Activated CD8-positive, alpha-beta memory T cell treated with anti-CD3 and anti-CD28 coated beads for 1 hour (primary cell): ENCODE measurements at places on chromosomes 1 and 21.

DNA sequence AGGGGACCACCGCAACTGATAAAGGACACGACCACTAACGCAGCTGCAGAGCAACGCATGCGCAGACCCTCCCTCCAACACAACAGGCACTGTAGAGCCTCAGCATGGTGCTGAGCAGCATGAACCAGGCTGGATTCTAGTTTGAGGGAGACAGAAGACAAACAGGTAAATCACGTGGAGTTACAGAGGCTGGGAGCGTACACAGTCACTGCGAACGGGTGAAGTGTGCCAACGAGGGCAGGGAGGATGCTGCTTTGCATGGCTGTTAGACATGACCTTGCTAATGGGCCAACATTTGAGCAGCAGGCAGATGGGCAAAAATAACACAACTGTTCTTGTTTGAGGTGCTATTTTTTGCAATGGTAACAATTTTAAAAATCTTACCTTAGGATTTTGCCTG is 55.2 kb upstream of the NADK start:
- DNase-seq = no peak

DNA sequence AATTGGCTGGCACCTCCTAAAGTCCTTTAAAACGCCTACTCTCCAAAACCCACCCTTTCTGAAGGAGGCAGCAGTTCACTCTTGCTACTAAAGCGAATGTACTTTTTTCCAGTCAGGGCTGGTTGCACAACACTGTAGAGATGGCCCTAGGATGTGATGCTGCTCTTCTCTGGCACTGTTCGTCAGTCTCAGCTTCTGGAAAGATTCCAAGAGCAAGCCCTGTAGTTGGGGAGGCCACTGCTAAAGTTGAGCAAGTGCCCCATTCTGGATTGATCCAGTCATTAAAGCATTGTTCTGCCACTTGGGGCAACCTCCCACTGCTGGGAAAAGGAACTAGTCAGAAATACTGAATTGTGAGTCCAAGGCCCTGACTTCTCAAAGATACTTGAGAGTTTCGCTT is 28.5 kb upstream of the KCNQ4 start:
- DNase-seq = no peak

DNA sequence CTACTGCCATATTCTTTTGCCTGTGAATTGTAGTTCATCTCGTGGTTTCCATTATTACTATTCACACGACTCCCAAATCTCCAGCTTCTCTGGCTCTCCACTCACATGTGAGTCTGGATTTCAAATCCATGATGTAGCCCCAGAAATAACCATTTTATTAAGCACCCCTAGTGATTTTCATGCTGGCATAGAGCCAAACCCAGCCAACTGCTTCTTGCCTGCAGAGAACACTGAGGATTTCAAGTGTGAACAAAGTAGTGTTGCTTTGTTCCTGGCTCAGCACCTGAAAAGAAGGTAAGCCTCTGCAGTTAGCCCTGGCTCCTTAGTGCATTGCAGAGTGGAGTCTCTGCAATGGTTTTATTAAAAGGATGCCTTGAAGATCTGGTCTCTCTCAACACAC is 25.9 kb downstream of the UTP25 start:
- no peak for DNase-seq

DNA sequence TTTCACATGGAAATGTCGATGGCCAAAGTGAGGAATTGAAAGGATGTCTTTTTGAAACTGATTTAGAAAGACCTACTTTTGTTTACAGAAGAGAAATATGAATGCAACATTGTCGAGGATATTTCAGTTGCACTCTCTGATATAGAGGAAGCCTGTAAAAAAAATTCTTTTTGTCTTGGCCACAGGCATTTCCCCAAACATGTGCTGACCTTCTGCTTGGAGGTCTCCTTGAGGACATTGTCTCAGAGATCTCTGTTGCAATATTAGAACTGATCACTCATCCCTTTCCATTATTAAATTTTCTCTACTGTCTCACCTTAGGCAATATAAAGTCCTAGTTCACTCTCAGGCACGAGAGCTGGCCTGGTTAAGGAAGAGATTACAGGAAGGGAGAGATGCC is 16.0 kb downstream of the S100A11 start:
- no peak for DNase-seq

DNA sequence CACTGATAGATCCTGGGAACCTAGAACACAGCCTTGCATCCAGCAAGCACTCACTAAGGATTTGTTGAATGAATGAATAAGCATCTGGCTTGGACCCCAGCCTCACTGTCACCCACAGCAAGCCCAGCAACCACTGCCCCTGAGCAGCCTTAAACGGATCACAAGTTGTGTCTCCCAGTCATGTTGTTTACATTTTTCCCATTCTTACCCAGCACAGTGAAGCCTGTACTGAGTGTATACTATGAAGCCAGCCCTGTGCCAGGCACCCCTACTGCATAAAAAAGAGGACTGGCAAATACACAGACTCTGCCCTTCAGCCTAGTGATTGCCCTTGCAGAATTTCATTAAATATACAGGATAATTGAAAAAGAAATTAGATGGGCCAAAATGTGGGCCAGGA is 30.2 kb downstream of the RRAGC start:
- no peak for DNase-seq

DNA sequence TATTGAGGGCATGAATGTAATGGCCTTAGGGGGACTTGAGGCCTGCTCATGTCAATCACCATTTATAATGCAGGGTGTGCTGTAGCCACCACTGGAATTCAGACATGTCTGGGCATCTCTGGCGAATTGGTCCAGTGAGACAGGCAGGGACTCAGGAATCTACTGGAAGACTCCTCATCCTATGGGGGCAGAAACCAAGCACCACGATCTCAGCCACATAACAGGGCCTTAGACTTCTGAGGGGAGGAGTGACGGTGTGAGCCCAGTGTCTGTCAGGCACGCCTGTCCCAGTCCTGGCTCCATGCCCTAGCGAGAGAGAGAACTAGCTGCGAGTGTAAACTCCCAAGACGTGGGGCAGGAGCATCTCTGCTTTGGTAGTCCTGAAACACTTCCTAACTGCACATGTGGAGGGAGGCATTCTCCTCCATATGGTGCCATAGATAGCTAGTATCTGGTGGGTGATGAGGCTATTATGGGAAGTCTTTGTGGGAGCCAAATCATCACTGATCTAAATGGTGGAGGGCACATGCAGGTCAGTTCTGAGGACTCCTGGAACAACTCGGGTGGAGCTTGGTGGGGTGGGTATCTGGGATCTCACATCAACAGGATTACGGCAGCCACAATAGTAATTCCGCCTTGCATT is 29.8 kb upstream of the KIAA0040 start:
- no peak for DNase-seq

GRCh38 chr1:233520261-233521191 is 93.4 kb upstream of the KCNK1 start:
- DNase-seq = no peak

DNA sequence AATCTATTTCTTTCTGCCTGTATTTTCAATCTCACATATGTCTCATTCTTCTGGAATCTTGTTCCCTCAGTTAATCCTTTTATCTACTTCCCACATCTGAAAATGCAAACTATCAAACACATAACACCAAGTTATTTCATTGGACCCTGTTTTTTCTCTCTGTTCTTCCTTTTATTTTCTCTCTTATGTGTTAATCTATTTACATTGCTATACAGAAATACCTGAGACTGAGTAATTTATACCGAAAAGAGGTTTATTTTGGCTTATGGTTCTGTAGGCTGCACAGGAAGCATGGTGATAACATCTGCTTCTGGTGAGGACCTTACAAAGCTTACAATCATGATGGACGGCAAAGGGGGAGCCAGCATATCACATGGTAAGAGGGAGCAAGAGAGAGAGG is 247.6 kb downstream of the TGFB2 start:
- DNase-seq = no peak

GRCh38 chr1:83086346-83086745 is 912.6 kb downstream of the TTLL7 start:
- DNase-seq = no peak

DNA sequence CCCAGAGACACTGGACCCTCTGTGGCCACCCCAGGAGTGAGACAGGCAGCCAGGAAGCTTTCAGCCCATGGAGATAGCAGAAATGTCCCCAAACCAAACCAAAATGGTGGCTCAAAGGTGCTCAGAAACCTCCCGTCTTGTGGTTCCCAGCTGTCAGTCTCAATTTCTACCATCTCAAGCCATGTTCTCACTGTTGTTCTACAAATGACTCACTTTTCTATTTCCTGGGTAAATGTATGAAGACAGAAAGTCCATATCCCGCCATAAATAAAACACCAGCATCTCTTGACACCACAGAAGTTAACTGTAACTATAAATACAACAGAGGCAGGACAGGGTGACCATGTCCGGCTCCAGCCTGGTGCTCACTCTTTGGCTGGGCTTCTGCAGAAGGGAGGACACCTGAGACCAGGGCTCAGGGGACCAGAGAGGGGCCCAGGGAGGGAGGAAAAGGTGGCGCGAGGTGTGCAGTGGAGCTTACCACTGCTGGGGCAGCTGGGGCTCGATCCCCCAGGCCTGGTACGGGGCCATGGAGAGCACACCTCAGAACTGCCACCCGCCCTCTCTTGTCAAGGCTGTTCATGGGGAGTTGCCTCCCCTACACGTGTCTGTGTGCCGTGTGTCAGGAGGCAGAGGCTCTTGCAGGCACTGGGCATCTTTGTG is 43.6 kb downstream of the EPHB2 start:
- DNase-seq = no peak

GRCh38 chr1:204735042-204735441 is 49.5 kb upstream of the LRRN2 start:
- no peak for DNase-seq

- no peak for DNase-seq
Observed at GRCh38 chr1:14298806-14299205, 299.7 kb upstream of the KAZN start.

DNA sequence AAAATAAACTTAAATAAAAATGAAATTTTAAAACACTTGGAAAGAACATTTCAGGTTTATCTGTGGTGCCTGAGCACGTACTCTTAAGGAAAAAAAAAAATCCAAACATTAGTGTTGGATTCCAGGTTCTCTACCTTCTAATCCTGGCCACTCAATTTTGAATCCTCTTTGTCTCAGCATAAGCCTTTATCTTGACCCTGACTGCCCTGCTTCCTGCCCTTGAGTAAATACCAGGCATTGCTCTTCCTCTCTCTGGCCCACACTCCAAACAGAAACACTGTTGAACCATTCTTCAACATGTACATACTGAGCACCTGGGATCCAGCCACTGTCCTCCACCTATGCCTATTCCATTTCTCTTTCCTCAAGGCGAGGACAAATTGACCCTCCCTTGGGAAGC is 11.4 kb upstream of the VANGL1 start:
- no peak for DNase-seq

GRCh38 chr1:184075055-184076029 is 23.8 kb downstream of the TSEN15 start:
- no peak for DNase-seq

DNA sequence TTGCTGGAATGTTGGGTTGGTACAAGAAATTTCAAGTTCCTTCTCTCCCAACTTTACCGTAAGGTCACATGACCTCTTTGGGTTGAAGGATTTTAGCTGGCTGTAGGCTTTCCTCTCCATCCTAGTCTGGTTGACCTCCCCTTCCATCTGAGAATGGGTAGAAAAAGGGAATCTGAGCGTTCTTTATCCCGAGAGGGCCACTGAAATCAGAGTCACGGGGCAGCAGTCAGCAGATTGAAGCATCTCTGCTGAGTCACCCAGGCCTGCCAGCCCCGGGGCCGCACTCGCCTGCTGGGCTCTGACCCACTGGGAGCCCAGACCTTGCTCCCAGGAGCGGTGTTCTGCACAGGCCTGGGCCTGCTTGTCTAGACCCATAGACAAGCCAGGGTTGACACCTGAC is 31.0 kb downstream of the TMCC2 start:
- DNase-seq = no peak

GRCh38 chr21:17854745-17855144 is 35.6 kb upstream of the C21orf91 start:
- DNase-seq = no peak

DNA sequence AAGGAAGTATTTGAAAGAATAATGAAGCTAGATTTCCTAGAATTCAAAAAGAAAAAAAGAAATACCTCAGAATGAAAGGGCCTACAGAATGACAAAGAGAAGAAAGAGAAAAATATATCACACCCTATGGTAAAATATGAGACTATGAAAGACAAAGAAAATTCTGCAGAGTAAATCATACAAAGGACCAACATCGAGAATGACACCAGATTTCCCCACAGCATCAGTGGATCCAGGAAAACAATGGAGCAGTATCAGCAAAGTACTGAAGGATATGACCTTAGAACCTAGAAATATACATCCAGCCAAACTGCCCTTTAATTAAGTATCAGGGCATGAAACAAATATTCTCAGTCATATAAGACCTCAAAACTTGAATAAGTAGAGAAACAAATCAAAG is 21.2 kb upstream of the IFNAR2 start:
- no peak for DNase-seq

DNA sequence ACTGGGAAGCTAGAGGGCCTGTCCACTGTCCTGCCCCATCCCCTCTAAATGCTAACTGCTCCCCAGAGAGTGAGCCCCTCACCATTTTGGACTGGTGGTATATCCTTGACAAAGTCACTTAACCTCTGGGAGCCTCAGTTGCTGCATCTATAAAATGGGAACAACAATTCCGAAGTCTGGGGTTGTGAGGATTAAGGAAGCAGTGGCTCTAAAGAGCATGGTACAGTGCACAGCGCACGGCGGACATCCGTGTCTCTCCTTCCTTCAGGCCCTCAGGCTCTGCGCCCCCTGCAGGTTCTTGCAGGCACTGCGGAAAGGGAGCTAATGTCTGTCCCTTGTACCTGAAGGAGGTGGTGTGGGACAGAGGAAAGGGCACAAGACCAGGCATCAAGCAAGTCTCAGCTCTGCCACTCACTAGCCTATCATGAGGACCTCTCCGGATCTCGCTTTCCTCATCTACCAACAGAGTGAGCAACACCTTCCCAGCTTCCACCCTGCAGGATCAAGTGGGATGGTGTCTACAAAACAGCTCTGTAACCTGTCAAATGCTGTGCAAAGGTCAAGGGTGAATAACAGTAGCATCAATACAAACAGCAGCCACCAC is 20.1 kb downstream of the ECE1 start:
- no peak for DNase-seq

GRCh38 chr1:18770799-18771198 is 88.7 kb downstream of the TAS1R2 start:
- no peak for DNase-seq

DNA sequence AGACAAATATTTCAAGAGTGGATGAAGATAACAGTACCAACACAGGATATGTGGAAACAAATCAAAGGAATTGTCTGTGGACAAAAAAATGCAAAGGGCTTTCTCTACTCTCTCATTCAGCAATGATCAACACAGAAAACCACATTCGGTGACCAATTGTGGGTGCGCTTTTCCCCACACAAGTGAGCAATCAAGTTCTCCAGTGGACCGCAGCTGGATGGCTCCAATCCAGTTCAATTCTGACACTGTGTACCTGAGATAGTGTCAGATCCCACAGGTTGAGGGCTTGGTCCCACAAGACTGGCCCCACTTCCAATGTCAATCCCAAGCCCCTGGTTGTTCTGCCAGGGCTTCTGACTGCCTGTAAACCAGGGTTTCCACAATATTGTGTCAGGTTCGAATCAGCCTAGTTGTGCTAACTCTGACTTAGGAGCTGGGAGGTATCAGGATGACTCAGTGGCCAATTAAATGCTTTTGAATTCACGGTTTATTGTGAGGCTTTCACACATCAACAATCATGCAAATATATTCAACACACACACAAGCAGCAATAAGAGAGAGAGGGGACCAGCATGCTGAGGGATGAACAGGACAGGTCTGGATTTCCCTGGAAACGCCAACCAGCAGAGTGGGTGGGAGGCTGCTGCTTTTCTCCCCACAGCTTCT is 87.0 kb upstream of the BTG3 start:
- no peak for DNase-seq
